ENCODE measurements at places on chromosomes 2 and 18. TPM values are rescaled to one million over a fixed set of nuclear protein-coding genes. Genes with fewer than 3 reads are reported as not detected.

DNA sequence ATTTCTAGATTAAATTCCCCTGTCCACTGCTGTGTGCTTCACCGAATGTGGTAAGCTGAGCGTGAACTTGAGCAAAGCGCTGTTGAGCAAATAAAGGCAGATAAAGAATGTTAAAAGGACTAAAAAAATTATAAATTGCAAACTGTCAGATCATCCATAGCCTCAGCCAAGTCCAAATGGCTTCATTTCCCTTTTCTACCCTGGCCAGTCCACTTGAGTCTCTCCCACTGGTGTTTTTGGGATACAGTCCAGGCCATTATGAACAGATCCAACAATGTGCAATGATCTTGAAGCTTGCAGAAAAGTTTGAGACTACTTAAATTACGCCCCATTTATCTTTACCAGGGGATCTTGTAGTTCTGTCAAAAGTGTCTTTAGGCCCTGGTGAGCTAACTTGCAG lies 254.6 kb upstream of the PIK3C3 start:
- DNase-seq: no peak

DNA sequence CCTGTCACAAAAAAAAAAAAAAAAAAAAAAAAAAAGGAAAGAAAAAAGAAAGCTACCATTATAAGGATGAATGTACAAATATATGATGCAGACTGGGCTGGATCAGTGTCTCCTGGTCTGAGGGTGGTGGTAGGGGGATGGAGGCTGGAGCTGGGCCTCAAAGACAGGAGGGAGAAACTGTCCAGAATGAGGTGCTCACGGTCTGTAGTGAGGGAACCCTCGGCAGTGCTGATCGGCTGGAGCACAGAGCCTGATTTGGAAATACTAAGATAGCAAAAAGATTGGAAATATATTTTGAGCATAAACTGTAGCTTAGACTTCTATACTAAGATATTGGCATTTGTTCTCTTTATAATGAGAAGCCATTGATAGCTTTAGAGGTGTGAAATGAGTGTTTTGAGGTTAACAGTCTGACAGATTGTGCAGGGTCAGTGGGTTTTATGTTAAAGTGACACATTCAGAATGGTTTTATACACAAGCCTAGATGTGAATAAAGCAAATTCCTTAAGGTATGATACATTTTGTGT lies 7.9 kb upstream of the SLC3A1 start:
- DNase-seq: no peak

GRCh38 chr18:63299837-63300745 lies 19.5 kb downstream of the BCL2 start:
- DNase-seq: no peak

DNA sequence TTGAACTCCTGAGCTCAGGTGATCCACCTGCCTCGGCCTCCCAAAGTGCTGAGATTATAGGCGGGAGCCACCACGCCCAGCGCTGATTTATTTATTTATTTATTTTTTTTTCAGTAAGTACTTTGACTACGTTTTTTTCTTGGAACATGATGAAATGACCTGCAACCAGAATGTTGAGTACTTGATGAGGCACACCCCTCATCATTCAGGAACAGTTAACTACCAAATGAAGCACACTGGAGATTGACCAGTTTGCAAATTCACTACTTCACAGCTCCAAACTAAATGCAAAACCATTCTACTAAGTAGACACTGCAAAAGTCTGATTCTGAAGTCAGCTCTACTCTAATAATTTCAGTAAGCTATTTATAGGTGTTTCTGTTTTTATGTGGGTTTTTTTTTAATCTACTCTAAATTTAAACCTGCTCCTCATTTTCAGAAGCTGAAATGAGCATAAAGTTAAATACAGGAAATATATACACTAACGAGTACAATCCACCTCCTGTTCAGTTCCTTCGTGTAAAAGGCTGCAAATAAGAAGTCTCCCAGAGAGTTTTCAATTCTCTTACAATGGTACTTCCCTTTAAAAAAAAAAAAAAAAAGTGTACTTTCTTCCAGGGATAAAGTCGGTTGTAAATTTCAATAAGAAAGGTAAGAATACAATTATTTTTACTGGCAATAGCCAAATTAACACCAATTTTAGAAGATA lies 1.4 kb downstream of the GFPT1 start:
- DNase-seq: no peak

- DNase-seq: no peak
Observed at GRCh38 chr18:23238651-23239349, 103.5 kb downstream of the CABLES1 start.

DNA sequence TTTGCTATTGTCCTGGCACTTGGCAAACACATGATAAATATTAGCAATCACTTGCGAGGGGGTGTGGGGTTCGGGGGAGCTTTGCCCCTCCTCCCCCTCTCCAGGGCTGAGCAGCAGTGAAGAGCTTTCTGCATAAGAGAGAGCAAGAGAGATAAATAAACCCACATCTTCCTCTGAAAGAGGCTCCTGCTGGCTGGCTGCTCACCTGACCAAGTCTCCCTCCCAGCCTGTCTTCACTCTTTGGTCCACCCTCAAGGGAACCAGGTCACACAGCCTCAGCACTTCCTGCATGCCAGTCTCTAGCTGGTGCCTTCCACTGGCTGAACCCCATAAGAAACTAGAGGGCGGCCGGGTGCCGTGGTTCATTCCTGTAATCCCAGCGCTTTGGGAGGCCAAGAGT lies 18.5 kb upstream of the YWHAQ start:
- DNase-seq: no peak

GRCh38 chr2:24409700-24410556 lies 49.6 kb upstream of the ITSN2 start:
- peak; percentile 31 for DNase-seq

DNA sequence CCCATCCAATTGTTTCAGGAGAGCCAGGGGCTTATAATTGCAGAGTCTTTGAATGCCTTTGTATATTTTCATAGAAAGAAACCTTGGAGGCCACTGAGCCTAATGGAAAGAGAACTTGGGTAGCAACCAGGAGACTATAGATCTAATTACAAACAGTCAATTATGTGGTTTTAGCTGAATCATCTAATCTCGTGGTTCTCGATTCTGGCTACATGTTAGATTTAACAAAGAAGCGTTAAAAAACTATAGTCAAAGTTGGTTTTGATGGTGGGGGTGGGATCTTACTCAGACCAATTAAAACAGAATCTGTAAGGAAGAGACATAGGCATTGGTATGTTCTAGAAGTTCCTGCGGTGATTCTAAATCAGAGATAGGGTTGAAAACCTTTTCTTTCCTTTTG lies 344.1 kb downstream of the CNTNAP5 start:
- DNase-seq: no peak

- DNase-seq: no peak
Observed at GRCh38 chr2:39665811-39666490, at the start of gene TMEM178A. Gene TMEM178A, plus strand, starts transcription at chr2:39665917. Its CDS starts 58 bp downstream, at chr2:39665975.

DNA sequence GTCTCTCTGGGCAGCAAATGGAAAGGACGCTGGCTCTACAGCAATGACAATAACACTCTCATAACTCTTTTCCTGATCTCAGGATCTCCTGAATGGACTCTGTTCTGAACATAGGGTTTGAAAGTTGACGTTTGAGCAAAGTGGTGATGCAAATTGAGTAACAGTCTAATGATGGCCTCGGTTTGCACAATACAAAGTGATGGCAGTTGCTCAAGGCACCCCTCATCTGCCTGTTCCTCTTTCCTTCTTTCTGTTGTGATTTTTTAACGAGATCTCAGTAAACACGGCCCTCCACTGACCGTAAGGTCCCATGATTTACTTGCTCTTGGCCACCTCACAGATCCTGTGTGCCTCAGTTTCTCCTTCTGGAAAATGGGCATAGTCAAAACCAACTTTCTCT lies 303.6 kb downstream of the SLC8A1 start:
- no peak for DNase-seq

- no peak for DNase-seq
Observed at GRCh38 chr2:210224941-210225672, at the start of gene ACADL. Gene ACADL, minus strand, starts transcription at chr2:210225447. Its CDS starts 184 bp downstream, at chr2:210225263.

- no peak for DNase-seq
Observed at GRCh38 chr2:120452131-120452530, 106.2 kb downstream of the INHBB start.

DNA sequence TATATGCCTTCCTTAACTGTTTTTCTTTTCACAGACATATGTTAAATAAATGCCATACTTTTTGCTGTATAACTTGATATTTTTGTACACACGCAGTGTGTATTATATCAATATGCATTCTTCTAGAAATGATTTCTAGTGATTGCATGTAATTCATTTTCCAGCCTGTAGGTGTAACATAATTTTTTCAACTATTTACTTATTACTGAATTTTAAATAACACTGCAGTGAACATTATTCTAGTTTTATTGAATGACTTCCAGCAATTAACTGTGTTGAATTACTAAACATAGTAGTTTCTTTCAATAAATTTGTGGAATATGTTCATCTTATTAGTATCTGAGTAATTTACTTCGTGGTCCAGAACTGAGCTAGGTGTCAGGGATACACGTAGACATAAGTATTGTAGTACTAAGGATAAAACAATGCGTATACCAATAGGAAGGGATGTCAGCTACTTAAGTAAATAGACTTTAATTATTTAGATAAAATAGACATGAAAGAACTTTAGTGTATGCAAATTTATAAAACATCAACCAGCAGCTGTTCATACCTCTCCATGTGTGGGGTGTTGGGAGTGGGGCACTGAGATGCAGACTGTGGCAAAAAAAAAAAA lies 28.0 kb downstream of the TANC1 start:
- no peak for DNase-seq

- no peak for DNase-seq
Observed at GRCh38 chr2:216318521-216318874, 53.8 kb downstream of the MARCHF4 start.

- DNase-seq: no peak
Observed at GRCh38 chr2:214740867-214741395, 68.6 kb downstream of the BARD1 start.

DNA sequence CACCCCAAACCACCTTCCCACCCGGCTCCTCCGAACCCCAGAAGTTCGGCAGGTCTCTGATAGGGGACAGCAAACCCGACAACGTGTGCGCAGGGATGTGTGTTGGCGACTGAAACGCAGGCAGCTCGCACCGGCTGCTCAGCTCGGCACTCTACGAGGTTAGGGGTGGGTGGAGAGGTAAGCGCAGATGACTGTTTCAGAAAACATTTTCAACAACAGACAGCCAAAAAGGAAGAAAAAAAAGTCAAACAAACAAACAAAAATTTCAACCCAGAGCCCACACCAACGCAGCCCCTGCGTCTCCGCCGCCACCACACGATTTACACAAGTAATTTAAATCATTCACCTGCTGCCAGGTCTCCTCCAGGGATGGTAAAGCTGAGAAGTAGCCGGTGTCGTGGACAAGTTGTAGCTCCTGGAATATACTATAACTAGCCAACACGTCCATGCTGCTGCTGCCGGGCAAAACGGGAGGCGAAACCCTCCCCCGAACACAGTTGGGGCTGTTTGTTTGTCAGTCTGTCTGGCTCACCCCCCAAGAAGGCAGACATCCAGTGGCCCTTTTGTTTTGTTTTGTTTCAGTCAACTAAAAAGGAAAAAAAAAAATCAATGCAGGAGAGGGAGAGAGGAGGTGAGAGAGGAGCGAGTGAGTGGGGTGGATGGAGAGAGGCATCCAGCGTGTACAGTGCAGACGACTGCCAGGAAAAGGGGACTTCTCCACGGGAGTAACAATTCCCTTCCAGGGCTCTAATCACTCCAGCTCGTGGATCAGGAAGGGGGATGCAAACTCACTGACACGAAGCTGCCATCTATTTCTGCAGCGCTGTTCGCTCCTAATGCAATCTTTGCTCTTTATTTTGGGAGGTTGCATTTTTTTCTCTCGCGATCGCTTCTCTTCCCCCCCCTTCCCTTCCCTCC lies at the start of gene KLF7:
KLF7 (minus strand) TSS at position 828 of the 918 bp plus-strand sequence; CDS start at position 448, 380 bp downstream.
- DNase-seq: peak; percentile 39

DNA sequence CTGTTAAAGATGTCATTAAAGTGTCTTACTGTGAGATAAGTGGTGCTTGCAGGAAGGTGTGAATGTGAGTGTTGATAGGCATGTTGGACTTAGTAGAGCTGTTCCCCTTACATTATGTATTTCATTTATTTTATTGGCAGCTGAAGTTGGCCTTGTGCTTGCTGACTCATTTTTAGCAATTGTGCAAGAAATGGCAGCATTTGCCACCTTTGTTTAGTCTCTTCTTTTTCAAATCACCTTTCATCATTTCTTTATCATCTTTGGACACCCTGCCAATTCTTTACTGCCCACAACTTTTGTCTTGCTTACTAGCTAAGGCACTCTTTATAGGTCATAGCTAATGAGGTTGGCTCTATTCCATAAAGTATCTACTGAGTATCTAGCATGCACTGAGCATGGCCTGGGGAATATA lies 130.3 kb upstream of the LYPD6 start:
- DNase-seq: no peak

DNA sequence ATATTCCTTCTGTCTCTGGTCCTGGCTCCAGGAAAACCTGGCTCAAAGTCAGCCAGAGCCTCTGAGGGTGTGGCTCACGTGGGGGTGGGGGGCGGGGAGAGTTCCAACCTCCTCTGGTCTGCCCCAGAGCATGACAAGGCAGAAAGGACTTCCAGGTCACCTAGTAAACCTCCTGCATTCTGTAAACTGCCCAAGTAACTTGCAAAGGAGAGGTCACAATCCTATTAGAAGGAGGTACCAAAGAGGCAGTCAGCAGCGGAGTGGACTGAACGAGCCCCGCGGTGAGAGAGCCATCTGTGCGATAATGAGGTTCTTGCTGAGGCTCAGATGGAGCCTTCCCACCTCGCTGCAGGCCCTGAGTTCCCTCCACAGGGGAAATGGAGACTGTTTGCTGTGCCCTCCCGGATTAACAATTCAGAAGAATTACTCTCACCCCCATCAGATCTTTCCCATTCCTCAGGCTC lies 58.9 kb upstream of the GATA6 start:
- no peak for DNase-seq

- no peak for DNase-seq
Observed at GRCh38 chr2:82000606-82001005, 1696.1 kb upstream of the LRRTM1 start.

- DNase-seq: no peak
Observed at GRCh38 chr2:29657674-29658073, 263.7 kb downstream of the ALK start.

DNA sequence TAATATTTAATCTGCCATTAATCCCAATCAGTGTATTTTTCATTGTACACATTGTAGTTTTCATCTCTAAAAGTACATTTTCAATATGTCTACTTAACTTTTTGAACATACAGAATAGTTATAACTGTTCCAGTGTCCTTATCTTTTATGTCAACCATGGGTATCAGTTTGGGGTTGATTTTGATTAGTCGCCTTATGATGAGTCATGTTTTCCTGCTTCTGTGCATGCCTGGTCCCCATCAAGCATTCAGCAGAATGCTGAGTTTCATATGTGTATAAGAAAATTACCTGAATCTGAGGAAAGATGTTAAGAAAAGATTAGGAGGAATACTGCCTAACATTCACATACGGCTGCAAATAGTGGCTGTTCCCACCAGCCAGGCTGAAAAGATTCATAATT lies 17.7 kb downstream of the SPDYA start:
- no peak for DNase-seq

The REG1A gene
- not detected for total RNA-seq

The EVX2 gene
- total RNA-seq: not detected

The ACMSD gene
- not detected for total RNA-seq

The ZNF532 gene
- total RNA-seq: 12.3 TPM

The SERPINB4 gene
- total RNA-seq: not detected

The C2orf72 gene
- total RNA-seq: 0.33 TPM

The DLX1 gene
- total RNA-seq: not detected

The FMNL2 gene
- total RNA-seq: 1.7 TPM

The MSH2 gene
- 12.2 TPM for total RNA-seq
